ENCODE measurements at places on chromosomes 16 and 17.

DNA sequence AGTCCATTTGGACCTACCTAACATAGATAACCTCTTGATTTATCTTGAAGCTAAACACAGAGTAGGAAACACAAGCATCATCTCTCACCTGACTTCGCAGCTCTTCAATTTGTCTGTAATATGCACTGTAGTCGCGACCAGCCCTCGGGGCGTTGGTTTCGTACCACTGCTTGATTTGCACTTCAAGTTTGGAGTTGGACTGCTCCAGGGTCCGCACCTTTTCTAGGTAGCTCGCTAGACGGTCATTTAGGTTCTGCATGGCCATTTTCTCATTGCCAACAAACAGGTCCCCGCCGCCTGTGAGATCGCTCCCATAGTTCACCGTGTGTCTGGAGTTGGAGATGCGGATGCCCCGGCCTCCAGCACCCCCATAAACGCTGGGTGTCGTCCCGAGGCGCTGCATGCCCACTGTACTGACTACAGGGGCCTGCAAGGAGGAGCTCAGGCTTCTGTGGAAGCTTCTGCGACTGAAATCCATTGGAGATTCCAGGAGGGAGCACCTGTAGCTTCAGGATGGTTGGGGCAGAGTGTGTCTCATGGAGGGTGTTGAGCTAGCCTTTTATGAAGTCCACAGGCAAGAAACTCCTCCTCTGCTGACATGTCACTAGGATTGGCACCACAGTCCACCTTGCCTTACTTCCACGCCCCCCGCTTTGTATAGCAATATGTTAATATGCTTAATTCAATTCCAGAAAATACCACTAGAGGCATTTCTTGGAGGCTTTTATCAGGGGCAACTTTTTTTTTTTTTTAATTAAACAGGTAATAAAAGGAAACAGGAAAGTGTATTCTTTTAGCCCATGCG, at the start of gene KRT20:
Gene KRT20, minus strand, starts transcription at position 535 of the 805 bp plus-strand sequence. Its CDS starts 57 bp downstream, at position 478.
- peak; percentile 56 for DNase-seq

DNA sequence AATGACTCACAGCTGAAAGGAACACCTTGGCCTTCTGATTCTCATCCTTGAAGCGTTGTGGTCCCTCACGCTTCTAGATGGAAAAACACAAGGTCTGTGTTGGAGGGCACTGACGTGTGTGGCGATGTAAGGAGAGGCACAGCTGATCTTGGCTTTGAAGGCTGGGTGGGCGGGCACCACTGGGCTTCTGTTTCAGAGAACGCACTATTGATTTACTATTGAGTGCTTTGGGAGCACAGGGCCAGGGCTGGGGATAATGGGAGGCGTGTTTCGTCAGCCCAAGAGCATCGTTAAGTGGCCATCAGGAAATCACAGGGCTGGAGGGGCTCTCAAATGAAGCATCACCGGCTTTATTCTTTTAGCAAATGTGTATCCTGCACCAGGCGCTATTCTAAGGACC, 70.7 kb downstream of the CMIP start:
- DNase-seq: peak; percentile 92

- no peak for DNase-seq
Observed at GRCh38 chr17:31225831-31226230, 71.2 kb downstream of the OMG start.

- no peak for DNase-seq
Observed at GRCh38 chr16:17078931-17079631, 391.7 kb downstream of the XYLT1 start.
